ENCODE measurements at places on chromosomes 11 and 22.

GRCh38 chr22:48444320-48445112 lies 1383.2 kb downstream of the BRD1 start:
- DNase-seq, result no peak

GRCh38 chr22:43616645-43617044 lies 195.5 kb downstream of the EFCAB6 start:
- no peak for DNase-seq

DNA sequence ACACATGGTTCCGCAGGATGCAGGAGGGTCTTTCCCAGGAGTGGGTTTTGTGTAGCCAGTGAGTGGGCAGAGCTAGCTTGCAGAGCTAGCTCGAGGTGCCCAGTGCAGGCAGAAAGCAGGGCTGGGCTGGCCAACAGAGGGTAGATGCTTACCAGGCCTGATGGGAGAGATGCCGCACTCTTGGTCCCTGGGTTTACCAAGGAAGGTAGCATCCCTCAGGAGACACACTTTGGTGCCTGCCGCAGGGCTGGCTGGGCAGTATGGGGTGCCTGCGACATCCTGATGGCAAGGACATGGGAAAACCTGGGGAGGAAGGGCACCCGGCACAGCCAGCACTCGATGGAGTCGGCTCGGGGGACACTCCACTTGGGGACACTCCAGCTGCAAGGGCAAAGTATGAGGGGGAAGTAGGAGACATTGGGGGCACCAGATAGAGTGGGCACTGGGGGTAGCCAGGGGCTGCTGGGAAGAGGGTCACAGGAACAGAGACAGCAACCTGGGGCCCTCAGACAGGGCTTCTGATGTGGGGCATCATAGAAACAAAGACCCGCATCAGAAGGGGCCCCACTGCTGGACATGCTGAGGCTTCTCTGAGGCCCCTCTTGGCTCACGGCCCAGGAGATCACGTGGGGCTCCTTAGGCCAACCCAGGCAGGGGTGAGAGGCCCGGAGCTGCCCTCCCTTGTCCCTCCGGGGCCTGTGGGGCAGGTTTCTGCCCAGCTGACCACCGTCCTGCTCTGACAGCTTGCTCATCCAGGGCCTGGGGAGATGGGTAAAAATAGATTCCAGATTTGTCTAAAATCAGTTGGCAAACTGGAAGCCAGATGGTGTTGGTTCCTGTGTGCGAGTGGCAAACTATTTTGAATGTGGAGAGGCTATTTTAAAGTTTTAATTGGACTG lies 89.8 kb downstream of the MORC2 start:
- no peak for DNase-seq

GRCh38 chr11:67406969-67407687 lies 3.2 kb downstream of the TBC1D10C start:
- DNase-seq, result no peak

DNA sequence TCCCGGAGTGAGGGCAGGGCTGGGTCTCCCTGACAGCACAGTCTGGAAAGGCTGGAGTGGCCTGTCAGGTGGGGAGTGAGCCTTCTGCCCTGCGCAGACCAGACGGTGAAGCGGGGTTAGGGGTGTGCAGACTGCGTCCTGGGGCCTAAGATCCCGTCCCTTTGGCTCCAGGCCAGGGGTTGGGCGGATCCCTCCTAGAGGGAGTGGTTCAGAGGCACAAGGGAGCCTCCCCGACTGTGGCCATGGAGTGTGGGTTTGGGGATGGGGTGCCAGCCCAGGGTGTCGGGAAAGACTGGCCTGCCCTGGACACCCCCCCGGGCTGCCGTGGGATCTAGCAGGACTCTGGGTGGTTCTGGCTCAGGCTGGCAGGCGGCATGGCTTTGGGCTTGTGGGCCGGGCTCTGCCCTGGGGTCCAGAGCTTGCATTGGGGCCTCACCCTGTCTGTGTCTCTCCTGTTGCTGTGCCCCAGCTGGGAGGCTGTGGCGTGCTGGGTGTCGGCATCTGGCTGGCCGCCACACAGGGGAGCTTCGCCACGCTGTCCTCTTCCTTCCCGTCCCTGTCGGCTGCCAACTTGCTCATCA lies 19.5 kb downstream of the TSPAN4 start:
- DNase-seq, result no peak

GRCh38 chr22:46355369-46355995 lies 20.0 kb downstream of the TRMU start:
- DNase-seq, result peak; percentile 68

GRCh38 chr11:18495271-18495670 lies 31.5 kb downstream of the TSG101 start:
- DNase-seq, result no peak

- DNase-seq, result no peak
These were observed 42.7 kb downstream of the PPP6R3 start for GRCh38 chr11:68503251-68503687.

GRCh38 chr22:39665229-39665628 lies 94.7 kb downstream of the CACNA1I start:
- DNase-seq, result no peak

GRCh38 chr11:95877291-95877690 lies 46.6 kb downstream of the MTMR2 start:
- no peak for DNase-seq

DNA sequence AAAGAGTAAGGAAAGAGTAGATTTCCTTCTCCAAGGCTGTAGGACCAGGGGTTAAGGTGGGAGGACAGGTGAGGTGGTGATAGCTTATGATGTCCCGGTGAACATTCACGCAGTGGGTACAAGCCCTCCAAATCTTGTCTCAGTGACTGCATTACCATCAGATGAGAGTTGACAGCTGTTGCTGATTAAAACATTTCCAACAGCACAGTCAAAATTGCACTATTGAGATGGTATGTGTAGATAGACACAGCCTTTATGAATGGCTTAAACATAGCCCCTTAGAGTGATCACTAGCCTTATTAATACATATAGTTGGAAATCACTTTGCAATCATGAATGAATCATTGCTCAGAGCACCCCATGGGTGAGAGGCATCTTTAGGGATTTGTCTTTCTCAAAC lies 7.3 kb downstream of the NELL1 start:
- DNase-seq, result no peak

DNA sequence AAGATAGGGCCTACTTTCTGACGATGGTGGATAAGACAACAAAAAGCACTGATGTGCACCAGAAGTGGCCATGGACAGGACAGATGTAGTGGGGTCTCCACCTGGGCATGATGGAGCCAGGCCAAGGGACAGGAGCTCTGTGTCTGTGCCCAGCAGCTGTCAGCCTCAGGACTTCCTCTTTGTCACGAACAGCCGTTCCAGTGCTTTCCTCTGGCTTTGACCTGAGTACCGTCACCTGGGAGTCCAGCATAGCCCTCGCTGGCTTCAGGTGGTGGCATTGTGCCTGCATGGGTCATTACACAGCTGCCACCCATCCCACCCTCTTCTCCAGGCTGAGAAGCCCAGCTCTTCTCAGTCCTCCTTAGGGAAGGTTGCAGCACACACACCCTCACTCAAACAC lies 137.8 kb downstream of the GRIK4 start:
- DNase-seq, result no peak

DNA sequence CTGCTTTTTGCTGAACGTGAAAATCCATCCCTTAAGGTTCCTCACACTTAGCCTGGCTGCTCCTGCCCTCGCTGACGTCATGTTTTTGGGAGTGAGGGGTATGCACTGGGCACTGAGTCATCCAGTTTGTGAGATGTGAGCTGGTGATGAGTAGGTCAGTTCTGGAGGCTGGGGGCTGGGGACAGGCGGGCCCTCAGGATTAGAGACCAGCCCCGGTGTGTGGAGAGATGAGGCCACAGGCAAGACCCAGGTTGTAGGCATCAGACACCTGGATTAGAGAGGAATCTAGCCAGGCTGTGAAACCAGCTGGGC lies 9.2 kb downstream of the KCNC1 start:
- no peak for DNase-seq

- no peak for DNase-seq
These were observed 651 bp upstream of the C11orf42 start for GRCh38 chr11:6204706-6205105.
